ENCODE measurements at places on chromosomes 4 and X. TPM values are rescaled to one million over a fixed set of nuclear protein-coding genes. Genes with fewer than 3 reads are reported as not detected.

Gene ZFP42
- total RNA-seq: not detected

Gene CXXC4
- total RNA-seq: not detected

Gene TSR2
- 31.2 TPM for total RNA-seq

Gene ZNF157
- 1.0 TPM for total RNA-seq

Gene CENPI
- total RNA-seq: 17.5 TPM

Gene LDOC1
- 2.4 TPM for total RNA-seq

Gene ASB12
- 0.27 TPM for total RNA-seq

Gene SLC16A2
- total RNA-seq: 0.36 TPM

Gene PDLIM3
- total RNA-seq: not detected

Gene PPP1R2C
- not detected for total RNA-seq

Gene SSX4
- not detected for total RNA-seq

Gene CFAP99
- total RNA-seq: not detected

- peaks cover 21% of the 10 kb centered on the region for H3K4me1 ChIP-seq
- H3K27ac ChIP-seq: no peak overlapping the region
- no peak for DNase-seq
- no peaks in the 10 kb centered on the region for H3K27me3 ChIP-seq
- no peak overlapping the region for H3K4me3 ChIP-seq
Measured at GRCh38 chr4:150909116-150909515, 106.0 kb downstream of the LRBA start.

- DNase-seq: peak; percentile 32
- H3K27me3 ChIP-seq: peaks cover 3% of the 10 kb centered on the region
- H3K4me1 ChIP-seq: peaks cover 3% of the 10 kb centered on the region
- no peaks in the 10 kb centered on the region for H3K36me3 ChIP-seq
- H3K4me3 ChIP-seq: no peak overlapping the region
- no peak overlapping the region for H3K27ac ChIP-seq
Measured at GRCh38 chrX:152821145-152821765, 9.3 kb downstream of the CETN2 start.

DNA sequence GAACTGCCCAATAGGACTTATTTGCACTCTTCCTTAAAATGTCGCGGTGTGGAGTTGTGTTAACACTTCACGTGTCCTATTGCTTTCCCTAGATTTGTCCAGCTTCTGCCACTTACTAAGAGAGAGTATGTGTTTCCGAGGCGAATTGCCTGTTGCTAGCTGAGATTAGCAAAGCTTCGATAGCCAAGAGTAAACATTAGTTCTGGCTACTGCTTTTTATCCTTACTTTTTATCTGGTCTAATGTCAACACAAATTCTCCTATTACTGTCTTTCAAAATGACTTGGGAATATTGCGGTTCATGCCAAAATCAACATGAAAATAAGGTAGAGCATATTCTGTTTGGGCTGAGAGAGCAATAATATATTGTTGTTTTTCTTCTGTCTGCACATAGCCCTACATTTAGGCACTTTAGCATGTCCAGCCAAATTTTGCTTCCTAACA lies 90.4 kb upstream of the VEGFC start:
- H3K27me3 ChIP-seq: no peaks in the 10 kb centered on the region
- H3K36me3 ChIP-seq: no peaks in the 10 kb centered on the region

GRCh38 chr4:21490682-21491081 lies 457.9 kb downstream of the KCNIP4 start:
- H3K27ac ChIP-seq: no peak overlapping the region
- no peaks in the 10 kb centered on the region for H3K27me3 ChIP-seq
- no peak overlapping the region for H3K4me3 ChIP-seq
- H3K4me1 ChIP-seq: no peaks in the 10 kb centered on the region
- DNase-seq: no peak
- no peaks in the 10 kb centered on the region for H3K36me3 ChIP-seq

DNA sequence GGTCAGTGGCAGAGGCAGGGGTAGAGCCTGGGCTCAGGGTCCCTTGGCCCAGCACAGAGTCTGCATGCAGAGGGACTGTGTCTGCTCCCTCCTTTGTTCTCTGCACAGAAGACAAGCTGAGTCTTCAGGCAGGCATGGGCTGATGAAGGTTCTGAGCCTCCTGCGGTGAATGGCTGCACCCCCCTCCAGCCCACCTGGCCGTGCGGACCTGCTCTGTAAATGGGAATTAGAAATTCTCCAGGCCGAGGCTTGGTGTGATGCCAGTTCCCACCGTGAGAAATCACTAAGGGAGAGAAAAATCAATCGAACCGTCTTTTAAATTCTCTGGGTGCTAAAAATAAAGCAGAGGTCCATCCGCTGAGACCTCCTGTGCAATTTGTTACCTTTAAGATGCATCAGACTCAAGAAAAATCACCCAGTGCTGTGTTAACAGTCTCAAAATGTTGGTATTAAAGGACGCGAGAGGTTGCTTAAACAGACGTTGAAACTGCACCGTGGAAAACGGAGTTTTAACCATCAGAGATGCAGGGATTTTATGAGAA lies 96.0 kb downstream of the WFS1 start:
- H3K4me1 ChIP-seq: no peaks in the 10 kb centered on the region
- H3K4me3 ChIP-seq: no peak overlapping the region
- H3K27ac ChIP-seq: no peak overlapping the region
- no peaks in the 10 kb centered on the region for H3K36me3 ChIP-seq

- H3K36me3 ChIP-seq: no peaks in the 10 kb centered on the region
- no peak for DNase-seq
- H3K4me3 ChIP-seq: no peak overlapping the region
- no peak overlapping the region for H3K27ac ChIP-seq
- no peaks in the 10 kb centered on the region for H3K4me1 ChIP-seq
Measured at GRCh38 chr4:184148738-184149637, 68.7 kb downstream of the ENPP6 start.

GRCh38 chr4:101199507-101200285 lies 147.6 kb downstream of the PPP3CA start:
- H3K27me3 ChIP-seq: no peaks in the 10 kb centered on the region
- H3K4me1 ChIP-seq: peaks cover 35% of the 10 kb centered on the region
- no peak for DNase-seq
- peaks cover 5% of the 10 kb centered on the region for H3K36me3 ChIP-seq

DNA sequence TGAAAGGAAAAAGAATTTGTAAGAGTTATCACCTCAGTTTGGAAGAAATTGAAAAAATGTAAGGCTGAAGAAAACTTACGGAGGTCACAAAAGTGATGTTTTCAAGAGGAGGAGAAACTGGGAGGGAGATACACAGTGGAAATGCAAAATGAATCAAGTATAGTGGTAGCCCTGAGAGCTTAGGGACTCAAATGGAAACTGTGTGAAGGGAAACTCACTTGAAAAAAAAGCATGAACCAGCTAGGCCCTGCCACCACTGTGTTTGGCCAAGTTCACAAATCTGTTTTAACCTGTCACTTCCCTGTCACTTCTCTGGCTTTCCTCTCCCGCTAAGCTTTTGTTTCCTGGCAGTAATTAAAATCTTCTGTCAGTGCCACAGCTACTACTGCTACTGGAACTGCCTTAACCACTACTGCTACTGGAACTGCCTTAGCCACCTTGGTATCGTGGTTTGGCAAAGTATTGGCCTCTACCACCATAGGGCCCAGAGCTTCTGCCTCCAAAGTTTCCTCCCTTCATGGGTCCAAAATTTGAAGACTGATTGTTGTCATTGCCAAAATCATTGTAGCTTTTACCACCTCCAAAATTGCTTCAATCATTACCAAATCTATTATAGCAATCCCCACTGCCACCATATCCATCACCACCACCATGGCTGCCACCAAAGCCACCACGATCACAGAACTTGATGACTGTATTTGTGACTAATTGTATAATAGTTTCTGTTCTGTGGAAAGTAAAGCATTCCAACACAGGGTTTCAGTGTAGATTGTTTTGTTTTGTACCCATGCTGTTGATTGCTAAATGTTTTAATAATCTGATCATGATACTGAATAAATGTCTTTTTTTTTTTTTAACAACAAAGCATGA lies 41.5 kb downstream of the SMARCA5 start:
- H3K4me3 ChIP-seq: no peak overlapping the region
- no peaks in the 10 kb centered on the region for H3K27me3 ChIP-seq
- peak; percentile 48 for DNase-seq

GRCh38 chr4:134470544-134470943 lies 269.0 kb upstream of the PABPC4L start:
- H3K27ac ChIP-seq: no peak overlapping the region
- no peak for DNase-seq
- no peaks in the 10 kb centered on the region for H3K4me1 ChIP-seq
- no peak overlapping the region for H3K4me3 ChIP-seq

GRCh38 chr4:36392916-36393315 lies 111.5 kb downstream of the DTHD1 start:
- no peak overlapping the region for H3K4me3 ChIP-seq
- no peaks in the 10 kb centered on the region for H3K36me3 ChIP-seq
- DNase-seq: no peak
- H3K4me1 ChIP-seq: peaks cover 10% of the 10 kb centered on the region
- H3K27ac ChIP-seq: no peak overlapping the region

GRCh38 chr4:85778632-85779131 lies 303.7 kb downstream of the ARHGAP24 start:
- no peaks in the 10 kb centered on the region for H3K36me3 ChIP-seq
- no peaks in the 10 kb centered on the region for H3K4me1 ChIP-seq
- no peaks in the 10 kb centered on the region for H3K27me3 ChIP-seq
- no peak overlapping the region for H3K27ac ChIP-seq
- DNase-seq: no peak

DNA sequence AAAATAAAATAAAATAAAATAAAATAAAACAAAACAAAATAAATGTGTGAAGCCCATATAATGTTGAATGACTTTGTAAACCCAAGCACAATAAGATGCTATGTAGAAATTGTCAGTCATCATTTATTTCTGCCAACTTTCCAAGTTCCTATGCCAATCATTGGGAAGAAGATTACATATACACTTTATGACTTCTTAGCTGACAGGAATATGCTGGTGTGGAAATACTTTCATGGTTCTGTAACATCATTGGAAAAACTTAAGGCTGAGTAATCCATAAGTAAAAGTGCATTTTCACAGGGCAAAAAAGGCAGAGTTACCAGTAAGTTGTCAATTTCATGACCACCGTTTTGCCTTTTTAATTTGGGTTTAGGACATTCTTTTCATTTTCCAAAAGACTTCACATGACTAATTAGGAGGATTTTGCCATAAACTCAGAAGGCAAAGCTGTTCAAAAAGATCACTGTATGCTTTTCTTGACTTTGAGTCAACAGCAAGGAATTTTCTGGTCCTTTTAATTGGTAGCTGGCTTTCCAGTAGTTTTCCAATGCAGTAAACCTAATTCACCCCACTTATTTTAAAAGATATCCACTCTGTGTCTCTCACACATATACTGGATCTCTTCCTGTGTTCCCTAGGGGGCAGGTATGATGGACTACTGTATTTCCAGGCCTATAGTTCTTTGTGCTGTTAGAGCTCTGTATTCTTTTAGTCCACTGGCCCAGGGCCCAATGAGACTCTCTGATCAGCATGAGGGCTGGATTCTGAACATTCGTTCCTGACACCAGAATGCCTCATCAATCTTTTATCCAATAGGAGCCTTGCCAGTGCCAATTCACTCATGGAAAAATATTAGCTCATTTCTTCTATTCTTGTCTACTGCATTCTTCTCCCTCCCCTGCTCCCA lies 26.2 kb upstream of the SCRG1 start:
- H3K4me1 ChIP-seq: peaks cover 25% of the 10 kb centered on the region
- no peaks in the 10 kb centered on the region for H3K36me3 ChIP-seq
- H3K4me3 ChIP-seq: no peak overlapping the region
- H3K27ac ChIP-seq: no peak overlapping the region

DNA sequence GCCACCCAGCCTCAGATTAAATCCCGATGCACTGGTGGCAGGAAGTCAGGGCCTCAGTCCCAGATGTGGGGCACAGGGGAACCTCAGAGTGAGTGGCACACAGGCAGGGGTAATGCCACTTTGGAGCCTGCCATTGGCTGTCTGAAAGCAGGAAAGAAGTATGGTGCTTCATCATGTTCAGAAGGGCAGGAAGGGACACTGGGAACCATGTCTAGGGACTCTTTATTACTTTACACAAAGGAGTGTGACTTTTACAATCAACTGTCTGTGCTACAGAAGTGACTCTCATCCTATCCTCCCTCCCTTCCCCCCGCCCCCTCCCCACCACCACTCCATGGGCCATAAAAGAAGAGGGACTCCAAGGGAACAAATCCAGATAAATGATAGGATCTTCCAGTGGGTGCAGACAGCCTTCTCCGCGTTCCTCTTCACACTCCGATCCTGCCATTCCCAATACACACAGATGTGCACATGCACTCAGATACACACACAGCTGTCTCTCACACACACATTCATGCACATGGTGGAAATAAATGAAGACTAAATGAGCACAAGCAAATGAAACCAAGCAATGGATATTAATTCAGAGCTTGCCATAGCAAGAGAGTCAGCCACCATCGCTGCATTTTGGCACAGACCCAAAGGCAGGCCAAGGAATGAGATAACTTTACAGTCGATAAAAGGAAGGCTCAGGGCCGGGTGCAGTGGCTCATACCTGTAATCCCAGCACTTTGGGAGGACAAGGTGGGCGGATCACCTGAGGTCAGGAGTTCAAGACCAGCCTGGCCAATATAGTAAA lies 2.5 kb upstream of the TMEM154 start:
- peaks cover 45% of the 10 kb centered on the region for H3K4me1 ChIP-seq
- H3K27ac ChIP-seq: no peak overlapping the region
- peaks cover 5% of the 10 kb centered on the region for H3K36me3 ChIP-seq
- no peaks in the 10 kb centered on the region for H3K27me3 ChIP-seq
- no peak for DNase-seq
- no peak overlapping the region for H3K4me3 ChIP-seq

GRCh38 chrX:39335513-39336235 lies 534.4 kb downstream of the MID1IP1 start:
- H3K4me1 ChIP-seq: peaks cover 53% of the 10 kb centered on the region
- no peak overlapping the region for H3K4me3 ChIP-seq
- no peaks in the 10 kb centered on the region for H3K27me3 ChIP-seq
- peak overlapping the region; percentile 81 for H3K27ac ChIP-seq

DNA sequence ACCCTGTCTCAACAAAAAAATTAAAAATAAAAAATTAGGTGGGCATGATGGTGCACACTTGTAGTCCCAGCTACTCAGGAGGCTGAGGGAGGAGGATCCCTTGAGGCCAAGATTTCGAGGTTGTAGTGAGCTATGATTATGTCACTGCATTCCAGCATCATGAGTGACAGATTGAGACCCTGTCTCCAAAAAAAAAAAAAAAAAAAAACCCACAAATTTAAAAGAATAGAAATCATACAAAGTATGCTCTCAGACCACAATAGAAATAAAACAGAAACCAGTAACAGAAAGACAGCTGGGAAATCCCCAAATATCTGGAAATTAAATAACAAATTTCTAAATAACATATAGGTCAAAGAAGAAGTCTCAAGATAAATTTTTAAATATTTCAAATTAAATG lies 81.0 kb upstream of the HUWE1 start:
- DNase-seq: no peak
- H3K27me3 ChIP-seq: no peaks in the 10 kb centered on the region
- H3K4me3 ChIP-seq: no peak overlapping the region
- peaks cover 19% of the 10 kb centered on the region for H3K4me1 ChIP-seq
- no peak overlapping the region for H3K27ac ChIP-seq

DNA sequence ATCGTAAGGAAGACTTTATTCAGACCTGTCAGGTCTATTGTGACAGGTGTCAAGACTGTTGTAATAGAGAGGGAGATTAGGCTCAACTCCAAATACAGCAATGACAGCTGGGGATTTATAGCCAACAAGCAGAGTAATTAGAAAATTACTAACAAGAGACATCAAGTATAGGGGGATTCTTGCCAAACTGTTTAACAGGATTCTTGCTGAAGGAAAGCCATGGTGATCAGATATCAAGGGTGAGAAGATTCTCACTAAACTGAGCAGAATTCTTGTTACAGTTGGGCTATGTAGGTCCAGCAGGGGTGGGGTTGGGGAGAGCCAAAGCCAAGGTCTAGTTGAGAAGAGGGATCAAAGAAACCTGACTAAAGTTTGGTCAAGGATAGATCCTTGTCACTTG lies 461.0 kb upstream of the GALNT7 start:
- H3K27me3 ChIP-seq: no peaks in the 10 kb centered on the region
- DNase-seq: no peak
- no peak overlapping the region for H3K27ac ChIP-seq
- no peaks in the 10 kb centered on the region for H3K36me3 ChIP-seq

Data from activated CD8-positive, alpha-beta T cell treated with anti-CD3 and anti-CD28 coated beads for 36 hours (primary cell).